HFF-Myc (cell line): ENCODE measurements at places on chromosomes 2 and 18.

GRCh38 chr2:216181351-216181750 lies 72.2 kb downstream of the XRCC5 start:
- DNase-seq: no peak

DNA sequence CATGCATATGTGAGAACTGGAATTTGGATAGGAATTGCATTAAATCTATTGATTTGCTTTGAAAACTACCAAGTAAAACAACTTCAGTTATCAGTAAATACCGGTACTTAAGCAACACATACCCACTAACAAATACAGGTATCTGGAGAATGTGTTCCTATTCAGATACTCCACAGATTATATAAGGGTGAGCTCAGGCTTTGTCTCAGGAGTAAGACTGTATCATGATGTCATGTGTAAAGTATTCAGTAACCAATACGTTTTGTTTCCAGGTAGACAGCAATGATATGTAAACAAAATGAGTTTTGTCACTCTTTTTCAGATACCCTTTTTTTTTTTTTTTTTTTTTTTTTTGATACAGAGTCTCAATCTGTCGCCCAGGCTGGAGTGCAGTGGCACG lies 74.8 kb downstream of the DSC3 start:
- no peak for DNase-seq

- no peak for DNase-seq
Observed at GRCh38 chr2:216283038-216283900, 89.0 kb downstream of the MARCHF4 start.

- no peak for DNase-seq
Observed at GRCh38 chr18:10271481-10271880, 183.0 kb upstream of the APCDD1 start.

DNA sequence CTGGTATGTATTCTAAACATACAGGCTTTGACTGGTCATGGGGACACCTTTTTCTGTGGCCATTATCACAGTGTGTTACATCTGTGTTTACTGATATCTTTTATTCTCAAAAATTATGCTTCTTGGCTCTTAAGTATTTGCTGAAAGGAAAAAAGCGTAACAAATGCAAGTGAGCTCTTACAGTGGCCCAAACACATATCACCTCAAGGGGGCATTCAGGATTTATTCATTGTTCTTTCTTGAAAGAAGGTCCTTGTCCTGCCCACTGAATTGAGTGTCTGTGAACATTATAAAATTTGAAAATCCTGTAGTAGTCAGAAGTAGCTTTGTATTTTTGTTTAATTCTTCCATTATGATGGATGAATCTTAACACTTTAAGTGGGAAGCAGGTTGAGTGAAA lies 454.5 kb downstream of the XIRP2 start:
- DNase-seq: no peak

DNA sequence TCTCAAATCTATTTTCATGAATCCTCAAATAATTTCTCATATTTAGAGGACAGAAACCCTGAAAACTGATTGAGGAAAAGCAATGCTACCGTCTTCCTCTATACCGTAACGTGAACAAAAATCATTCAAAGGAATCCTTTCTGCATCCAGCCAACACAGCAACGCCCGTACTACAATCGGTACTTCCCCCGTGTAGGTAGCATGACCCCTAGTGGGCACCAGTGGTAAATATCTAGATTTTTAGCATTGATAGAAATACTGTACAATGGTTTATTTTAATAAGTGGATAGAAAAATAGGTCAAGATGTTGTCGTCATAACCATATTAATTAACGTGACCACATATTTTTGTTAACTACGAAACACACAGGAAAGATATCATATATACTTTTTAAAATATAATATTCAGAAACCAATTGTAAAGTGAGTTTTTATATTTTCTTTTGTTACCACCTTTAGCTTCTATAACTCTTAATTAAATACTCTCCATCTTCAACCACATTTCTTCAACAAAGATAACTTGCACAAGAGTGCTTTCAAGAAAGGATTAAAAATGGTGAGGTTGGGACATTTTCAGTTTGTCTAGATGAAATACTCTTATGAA lies 194.1 kb downstream of the SS18 start:
- peak; percentile 39 for DNase-seq

DNA sequence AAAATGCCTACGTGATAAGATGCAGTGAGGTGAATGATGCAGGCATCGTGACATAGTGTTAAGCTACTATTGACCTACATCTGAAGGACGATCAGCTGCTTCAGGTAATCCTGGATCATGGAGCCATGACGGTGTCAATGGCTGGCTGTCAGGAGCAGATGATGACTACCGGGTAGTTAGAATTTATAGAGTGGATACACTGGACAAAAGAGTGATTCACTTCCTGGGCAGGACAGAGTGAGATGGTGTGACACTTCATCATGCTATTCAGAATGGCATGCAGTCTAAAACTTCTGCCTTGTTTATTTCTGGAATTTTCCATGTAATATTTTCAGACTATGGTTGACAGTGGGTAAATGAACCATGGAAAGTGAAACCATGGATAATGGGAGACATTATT lies 29.5 kb downstream of the METTL8 start:
- DNase-seq: no peak

DNA sequence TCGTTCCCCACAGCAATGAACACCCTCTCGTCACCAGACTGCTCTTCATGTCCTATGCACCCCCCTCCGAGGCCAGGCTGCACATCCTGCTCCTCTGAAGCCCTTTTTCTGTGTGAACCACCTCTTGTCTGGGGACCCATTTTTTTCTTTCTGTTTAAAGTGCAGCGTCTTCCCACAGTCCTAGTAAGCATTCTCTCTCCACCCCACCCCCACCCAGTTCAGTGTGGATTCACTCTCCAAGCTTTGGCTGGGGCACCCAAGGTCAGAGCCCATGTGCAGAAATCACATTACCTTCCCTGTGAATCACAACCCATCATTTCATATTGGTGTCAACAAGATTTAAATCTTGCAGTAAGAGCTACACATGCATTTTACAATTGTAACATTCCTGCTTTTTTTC lies 26.4 kb upstream of the PKDCC start:
- no peak for DNase-seq
